ENCODE measurements at places on chromosomes 5 and 9.

GRCh38 chr9:87619346-87619745 is 106.6 kb upstream of the CTSL start:
- DNase-seq: no peak

DNA sequence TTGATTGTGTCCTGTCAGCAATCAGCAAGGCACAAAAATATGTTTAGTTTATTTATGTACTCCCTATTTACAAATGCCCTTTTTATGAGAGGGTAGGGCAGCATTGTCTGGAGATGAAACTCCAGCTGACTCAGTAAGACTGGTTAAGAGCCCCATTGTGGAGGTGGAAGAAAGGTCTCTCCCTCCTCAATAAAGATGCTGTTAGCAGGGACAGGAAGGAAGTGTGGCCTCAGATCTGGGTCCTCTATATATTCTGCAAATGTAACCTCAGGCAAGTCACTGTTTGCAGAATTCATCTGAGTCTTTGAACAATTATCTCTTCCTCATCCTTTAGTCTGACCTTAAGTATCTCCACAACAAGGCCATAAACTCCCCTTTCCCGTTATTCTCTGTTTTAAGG is 48.3 kb upstream of the TRAF1 start:
- no peak for DNase-seq

- peak; percentile 87 for DNase-seq
These were observed 47.1 kb upstream of the RAI14 start for GRCh38 chr5:34608859-34609648.

DNA sequence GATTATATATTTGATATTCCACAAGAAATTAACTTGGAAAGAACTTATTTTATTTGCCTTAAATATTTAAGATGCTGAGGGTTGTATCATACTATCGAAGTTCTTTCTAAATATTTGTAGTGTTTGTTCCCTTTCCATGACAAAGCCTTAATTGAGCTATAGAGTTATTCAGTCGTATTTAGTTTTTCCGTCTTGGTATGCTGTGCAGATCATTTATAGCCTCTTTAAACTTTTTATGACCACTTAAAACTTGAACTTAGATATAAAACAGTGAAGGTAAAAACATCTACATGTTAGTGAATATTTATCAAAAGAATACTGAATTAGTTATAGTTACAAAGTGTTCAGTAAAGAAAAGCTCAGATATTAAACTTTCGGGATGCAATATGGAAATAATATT is 74.4 kb downstream of the PARP8 start:
- DNase-seq: no peak

DNA sequence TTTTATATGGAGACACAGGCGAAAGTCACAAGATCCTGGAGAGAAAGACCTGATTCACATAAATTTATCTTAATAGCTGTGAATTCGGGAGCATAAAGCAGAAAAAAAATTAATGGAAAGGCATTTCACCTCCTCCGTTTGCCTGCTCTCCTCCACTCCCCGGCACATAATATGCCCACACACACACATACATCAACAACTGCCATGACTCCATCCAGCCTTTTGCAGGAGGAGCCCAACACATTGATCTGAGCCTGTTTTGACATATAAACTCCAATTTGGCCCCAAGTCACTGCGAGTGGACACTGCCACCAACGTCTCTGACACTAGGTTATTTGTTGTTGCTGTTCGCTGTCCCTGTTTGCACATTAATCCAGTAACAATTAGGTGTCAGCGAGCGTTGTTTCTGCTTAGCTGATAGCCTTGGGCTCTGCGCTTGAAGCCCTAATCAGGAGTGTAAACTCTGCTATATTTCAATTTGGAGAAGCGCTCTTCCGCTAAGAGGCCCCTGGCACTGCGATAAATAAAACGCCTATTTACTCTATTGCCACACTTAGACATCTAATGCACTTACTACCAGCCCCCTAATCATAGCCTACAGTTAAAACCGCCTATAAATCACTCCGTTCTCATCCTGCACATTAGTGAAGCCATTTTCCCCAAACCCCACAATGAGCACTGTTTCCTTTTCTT is 195.8 kb upstream of the TBCA start:
- DNase-seq: no peak

- no peak for DNase-seq
These were observed 17.0 kb downstream of the OR13J1 start for GRCh38 chr9:35852876-35853865.

DNA sequence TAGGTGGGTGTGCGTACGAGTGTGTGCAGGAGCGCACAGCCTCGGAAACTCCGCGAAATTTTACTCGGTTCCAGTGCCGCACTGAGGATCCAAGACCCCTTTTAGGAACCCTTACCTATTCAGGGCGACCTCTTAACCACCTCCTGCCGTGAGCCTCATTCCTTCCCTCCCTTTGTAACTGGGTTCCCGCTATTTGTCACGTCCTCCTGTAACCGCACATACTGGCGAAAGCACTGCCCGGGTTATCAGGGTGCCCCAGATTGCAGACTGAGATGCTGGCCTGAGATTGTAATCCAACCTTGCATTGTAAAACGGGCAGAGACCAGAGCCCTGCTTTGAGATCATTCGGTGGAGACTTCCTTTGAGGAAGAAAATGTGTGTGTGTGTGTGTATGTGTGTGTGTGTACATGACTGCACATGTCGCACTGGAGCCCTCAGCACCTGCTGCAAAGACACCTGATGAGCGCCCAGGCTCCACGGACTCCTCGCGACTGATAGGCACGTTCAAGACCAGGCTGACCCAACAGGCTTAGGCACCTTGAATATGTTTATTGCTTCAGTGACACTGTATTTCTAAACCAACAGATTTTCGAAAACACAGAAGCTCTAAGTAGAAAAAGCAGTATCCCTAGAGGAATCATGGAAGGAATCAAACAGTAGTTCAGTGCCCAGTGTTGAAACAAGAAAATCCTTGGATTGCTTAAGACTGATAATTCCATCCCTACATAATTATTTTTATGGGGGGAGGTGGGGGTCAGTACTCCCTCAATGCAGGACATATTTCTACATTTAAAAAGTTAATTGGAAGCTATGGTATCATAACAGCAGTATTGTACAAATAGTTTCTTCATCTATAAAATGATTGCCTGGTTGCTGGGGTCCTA is 86.5 kb upstream of the TNFAIP8 start:
- no peak for DNase-seq

DNA sequence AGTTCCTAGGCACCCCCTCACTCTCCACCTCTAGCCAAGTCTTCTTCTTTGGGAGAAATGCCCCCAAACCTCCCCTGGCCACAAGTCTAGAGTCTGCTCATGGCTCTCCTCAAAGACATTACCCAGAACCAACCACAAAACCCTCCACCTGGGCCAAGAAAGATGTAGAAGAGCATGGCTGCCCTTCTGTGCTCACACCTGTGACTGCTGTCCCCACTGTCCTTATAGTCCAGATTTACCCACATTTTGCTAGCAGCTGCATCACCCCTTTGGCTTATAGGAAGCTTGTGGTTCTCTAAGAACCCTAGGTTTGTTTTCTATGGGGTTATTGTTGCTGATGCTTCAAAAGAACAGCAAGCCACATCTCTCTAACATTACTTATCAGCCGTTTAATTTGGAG is 6.1 kb upstream of the GABBR2 start:
- no peak for DNase-seq

DNA sequence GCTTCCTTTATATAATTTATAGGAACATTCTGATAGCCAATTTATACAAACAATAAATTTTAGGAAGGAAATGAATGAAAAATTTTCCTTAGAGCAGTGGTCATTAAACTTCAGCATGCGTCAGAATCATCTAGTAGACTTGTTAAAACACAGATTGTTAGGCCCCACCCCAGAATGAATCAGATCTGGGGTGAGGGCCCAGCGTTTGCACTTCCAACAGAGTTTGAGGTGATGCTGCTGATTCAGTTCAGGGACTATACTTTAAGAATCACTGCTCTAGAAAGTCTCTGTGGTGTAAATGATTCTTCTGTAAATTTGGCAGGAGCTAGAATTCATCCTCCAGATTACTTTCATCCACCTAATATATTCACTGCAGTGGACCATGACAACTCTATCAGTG is 80.4 kb downstream of the SLC12A2 start:
- DNase-seq: no peak

DNA sequence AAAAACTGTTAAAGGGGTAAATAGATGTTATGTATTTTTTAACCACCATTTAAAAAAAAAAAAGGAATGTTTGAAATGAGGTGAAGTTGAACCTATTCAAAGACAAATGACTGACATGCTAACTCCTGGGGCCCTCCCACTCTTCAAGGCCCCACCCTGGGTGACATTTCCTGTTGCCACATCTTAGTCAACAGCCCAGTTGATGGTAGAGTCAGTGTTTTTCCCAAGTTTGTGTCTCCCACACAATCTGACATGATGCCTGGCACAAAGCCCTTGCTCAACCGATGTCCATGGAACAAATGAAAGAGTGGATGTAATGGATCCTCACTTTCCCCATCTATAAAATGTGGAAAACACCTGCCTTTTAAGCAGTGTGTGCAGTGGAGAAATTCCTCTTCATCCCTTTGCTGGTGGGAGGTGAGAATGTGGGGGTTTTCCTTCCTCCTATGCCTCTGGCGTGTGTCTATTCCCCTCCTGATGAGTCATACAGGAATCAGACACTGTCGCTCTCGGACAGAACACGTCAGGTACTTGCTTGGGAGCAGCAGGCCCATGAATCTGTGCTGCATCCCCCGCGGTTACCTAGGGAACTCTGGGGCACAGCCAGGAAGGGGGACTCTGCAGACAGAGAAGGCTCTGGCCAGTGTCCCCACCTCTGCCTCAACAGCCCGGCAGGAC is 13.7 kb upstream of the ADRA1B start:
- peak; percentile 69 for DNase-seq
